SJCRH30 (cell line): ENCODE measurements at places on chromosomes 7 and 10. TPM values are rescaled to one million over a fixed set of nuclear protein-coding genes. Genes with fewer than 3 reads are reported as not detected.

The PLAU gene
- 58.5 and 64.8 TPM in 2 replicates for total RNA-seq

The TWIST1 gene
- total RNA-seq: 2.2 and 5.2 TPM in 2 replicates

DNA sequence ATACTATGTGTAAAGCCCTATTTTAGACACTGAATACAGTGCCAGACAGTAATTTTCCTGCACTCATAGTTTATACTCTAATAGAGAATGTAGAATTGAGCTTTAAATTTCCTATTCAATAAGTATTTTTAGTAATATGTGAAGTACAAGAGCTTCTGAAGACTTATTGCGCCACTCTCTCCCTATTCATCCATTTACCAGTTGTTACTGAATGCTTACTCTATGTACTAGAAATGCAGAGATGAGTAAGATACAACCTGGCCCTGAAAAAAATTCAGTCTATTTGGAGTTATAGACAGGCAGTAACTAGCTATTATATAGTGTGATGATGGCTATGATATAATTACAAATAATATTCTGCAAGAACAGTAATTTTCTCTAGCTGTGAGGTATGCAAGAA, 98.8 kb downstream of the ADK start:
- no peak for DNase-seq
- no peaks in the 10 kb centered on the region for H3K27me3 ChIP-seq
- H3K4me3 ChIP-seq: no peak overlapping the region
- H3K36me3 ChIP-seq: no peaks in the 10 kb centered on the region
- H3K27ac ChIP-seq: no peak overlapping the region

GRCh38 chr10:84026821-84027257, 112.5 kb upstream of the GHITM start:
- DNase-seq: peak; percentile 5
- no peak overlapping the region for H3K27ac ChIP-seq
- H3K4me1 ChIP-seq: no peaks in the 10 kb centered on the region
- no peaks in the 10 kb centered on the region for H3K36me3 ChIP-seq
- no peaks in the 10 kb centered on the region for H3K27me3 ChIP-seq

DNA sequence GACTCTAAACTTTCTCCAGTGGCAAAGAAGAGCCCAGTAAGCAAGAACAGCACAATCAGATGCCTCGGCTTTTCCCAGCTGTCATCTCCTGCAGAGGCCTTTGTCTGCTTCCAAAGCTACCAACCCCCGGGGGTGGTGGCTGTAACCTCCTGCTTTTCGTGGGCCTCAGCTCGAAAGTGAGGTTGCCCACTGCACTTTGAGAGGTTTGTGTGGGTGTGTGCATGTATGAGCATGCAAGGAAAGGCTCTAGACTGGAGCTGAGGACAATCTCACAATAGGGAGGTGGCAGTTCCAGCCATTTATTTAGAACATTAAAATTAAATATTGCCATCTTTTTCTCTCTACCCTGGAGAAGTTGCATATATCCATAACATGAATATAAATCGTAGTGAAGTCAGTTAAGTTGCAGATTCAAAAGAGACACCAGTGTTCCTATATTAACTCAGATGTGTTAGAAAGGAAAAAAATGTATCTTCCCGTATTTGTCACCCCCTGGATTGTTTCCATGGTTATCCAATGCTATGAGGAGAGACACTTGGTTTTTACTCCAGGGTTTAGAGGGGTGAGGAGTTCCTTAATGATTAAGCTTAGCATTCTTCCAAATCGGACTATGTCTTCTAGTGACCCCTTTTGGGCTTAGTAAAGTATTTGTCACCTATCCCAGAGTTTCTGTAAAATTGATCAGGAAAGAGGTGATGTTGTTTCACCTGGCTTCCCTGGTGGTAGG, 781.1 kb downstream of the INHBA start:
- no peaks in the 10 kb centered on the region for H3K4me1 ChIP-seq
- DNase-seq: no peak
- H3K27ac ChIP-seq: no peak overlapping the region

DNA sequence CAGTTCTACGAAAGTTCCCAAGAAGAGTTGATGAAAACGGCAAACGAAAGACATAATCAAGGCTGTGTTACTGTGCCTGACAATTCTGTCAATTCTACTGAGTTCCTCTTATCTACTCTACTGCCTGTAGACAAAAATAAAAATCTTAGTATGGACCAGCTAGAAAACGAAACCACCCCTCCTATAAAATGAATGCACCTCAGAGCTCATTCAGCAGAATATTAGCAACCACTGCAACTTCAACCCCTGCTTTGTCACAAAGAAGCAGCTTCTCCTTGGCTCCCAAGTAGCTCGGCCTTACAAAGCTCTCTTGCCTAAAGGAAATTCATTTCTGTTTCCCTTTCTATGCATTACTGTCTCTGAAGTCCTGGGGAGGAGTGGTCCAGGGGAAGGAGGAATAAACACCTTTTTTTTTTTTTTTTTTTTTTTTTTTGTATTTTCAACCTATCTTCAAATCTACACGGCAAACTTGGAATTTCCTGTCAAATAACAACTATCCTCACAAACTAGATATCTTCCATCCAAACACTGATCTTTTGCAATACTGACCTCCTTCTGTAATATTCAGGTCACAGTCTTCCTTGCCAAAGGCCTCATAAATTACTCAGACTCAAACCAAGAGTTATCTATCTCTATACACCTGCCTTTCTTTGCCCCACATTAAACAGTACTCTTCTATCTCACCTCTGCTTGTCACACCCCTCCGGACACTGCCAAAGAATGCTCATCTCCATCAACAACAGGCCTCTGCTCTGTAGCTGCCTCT, 74.3 kb downstream of the GLI3 start:
- no peak for DNase-seq
- H3K4me3 ChIP-seq: no peak overlapping the region
- H3K27ac ChIP-seq: no peak overlapping the region
- H3K27me3 ChIP-seq: no peaks in the 10 kb centered on the region
- peaks cover 8% of the 10 kb centered on the region; the same call in 1 of the 2 replicates for H3K4me1 ChIP-seq
- no peaks in the 10 kb centered on the region; the same call in 1 of the 2 replicates for H3K36me3 ChIP-seq

DNA sequence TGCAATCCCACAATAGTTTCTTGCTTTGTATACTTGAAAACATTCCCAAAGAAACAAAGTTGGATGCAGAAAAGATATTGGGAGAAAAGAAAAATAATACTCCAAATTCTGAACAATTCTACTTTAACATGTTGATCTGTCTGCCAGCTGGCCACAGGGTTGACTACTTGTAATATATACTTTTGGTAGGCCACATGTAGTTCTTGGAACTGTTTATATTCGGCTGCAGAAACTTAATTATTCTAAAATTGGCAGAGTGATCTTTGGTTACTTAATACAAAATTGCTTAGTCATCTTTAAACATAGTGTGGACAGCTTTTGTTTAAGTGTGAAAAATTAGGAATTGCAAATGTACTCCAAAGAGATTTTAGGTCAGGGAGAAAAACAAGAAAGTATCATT, 76.0 kb downstream of the CALD1 start:
- no peak overlapping the region for H3K27ac ChIP-seq
- no peaks in the 10 kb centered on the region for H3K27me3 ChIP-seq
- peaks cover 11% of the 10 kb centered on the region for H3K4me1 ChIP-seq
- no peaks in the 10 kb centered on the region for H3K36me3 ChIP-seq
- no peak for DNase-seq
